Umbilical cord (tissue), 2 donors: ENCODE measurements at places on chromosomes 7 and 10.
A peak's percentile ranks its signal among the peaks of the same experiment; 100 is the strongest.

- DNase-seq, result peak; percentile 42
Measured at GRCh38 chr7:12759151-12759550, 71.7 kb downstream of the ARL4A start.

DNA sequence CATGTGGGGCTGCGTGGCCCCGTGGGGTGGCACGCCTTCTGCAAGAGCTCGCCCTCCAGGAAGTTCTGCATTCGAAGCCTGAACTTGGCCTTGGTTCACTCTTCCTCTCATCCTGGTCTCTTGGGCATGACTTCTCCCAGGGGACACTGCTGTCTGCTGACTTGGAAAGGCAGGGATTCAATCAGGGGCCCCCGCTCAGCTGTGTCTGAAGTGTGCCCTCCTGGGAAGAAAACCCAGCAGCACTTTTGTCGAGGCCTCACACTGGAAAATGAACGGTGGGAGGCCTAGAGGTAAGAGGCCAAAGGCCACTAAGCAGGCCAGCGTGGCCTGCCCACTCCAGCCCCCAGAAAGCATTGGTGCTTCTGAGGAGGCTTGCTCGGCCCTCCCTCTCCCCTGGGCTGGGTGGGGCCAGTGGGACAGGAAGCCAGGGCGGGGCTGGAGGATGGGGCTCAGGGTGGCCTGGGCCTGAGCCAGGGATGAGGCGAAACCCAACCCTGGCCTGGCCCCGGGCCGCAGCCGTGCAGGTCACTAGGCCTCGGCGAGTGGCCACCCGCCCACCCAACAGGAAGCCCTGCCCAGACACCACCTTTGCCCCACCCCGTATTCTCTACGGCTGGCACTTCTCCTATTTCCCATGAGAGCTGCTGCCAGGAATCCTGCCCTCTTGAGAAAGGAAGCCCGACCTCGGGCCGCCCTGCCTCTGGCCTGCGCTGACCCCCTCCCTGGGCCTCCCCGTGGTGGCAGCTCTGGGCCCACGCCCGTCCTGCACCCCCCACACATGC is 81.1 kb downstream of the ZMIZ1 start:
- peak; percentile 74 for DNase-seq

- DNase-seq, result no peak
Measured at GRCh38 chr7:5492020-5492635, 68.5 kb upstream of the TNRC18 start.

- DNase-seq, result no peak
Measured at GRCh38 chr7:44324481-44325200, 753 bp downstream of the CAMK2B start.

DNA sequence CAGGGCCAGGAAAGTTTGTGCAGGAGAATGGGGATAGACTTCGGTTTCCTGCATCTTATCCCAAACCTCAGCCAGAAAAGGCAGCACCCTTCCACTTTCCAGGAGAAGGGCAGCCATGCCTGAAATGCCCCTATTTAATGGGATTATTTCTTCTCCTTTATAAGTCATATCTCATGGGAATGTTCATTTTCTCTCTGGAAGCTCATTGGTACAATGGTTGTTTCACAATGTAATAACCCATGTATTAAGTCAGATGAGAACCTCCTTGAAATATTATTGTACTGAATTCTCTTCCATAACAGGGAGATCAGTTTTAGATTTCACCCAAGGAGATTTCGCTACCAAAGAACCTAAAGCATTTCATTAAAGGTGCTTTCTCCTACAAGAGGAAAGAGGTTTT is 457.5 kb downstream of the KCNMA1 start:
- no peak for DNase-seq

- DNase-seq, result no peak
Measured at GRCh38 chr10:132546567-132547420, 9.2 kb downstream of the INPP5A start.

- no peak for DNase-seq
Measured at GRCh38 chr7:132394283-132395198, 181.7 kb downstream of the PLXNA4 start.

DNA sequence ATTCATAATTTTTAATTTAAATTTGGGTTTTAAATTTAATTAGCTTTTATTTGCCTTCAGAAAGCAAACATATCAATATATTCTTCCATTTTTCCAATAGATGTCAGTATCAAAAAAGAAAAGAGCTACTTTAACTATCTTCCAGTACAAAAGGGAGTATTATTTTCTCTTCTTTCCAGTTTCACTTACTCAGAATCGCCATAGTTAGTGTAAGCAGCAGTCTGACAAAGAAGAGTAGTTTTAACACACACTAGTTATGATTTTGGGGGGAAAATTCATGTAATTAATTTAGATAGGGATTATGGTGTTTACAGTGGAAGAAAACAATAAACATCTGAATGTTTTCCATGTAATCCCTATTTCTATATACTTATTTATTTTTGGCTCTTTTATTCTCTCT is 272.6 kb upstream of the DGKB start:
- no peak for DNase-seq
